ENCODE measurements at places on chromosomes 11 and 22.
A peak's percentile ranks its signal among the peaks of the same experiment; 100 is the strongest.

- DNase-seq = peak; percentile 26
Measured at GRCh38 chr11:776561-777287, 563 bp downstream of the GATD1 start.

DNA sequence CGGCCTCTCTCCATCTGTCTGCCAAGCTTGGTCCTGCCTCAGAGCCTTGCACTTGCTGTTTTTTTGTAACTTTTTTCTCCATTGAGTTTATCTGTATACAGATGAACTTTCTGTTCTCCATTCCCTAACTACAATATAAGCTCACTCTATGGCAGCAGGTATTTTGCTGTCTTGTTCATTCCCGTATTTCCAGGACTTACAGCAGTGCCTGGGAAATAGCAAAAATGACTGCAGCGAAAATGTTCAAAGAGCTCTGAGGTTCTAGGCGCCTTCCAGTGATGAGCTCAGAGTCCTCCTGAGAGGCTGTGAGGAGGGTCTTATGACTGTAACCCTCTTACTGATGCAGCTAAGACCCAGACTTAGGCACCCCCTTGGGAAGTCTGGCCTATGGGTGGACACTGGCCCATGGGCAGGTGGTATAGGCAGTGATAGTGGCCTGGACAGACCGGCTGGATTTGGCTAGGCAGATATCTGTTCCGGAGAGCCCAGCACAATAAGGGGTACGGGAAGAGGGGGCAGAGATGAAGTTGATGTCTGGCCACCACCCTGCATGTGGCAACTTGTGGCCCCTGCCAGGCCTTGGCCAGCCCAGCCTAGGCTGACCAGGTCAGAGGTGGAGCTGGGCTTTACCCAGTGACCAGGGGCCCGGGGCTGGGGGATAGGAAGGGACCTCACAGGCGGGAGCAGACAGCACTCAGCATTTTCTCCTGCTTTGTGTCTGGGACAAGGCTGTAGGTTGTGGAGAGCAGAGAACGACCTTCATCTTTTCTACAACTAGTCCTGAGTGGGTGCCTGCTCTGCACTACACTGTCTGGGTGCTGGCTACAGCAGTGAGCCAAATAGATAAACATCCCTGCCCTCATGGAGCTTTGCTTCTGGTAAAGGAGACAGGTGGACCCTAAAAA is 4.6 kb downstream of the ATF4 start:
- DNase-seq = no peak

- DNase-seq = no peak
Measured at GRCh38 chr11:86917589-86917988, 37.6 kb downstream of the FZD4 start.

GRCh38 chr22:16774911-16775500 is 50.2 kb downstream of the XKR3 start:
- no peak for DNase-seq

DNA sequence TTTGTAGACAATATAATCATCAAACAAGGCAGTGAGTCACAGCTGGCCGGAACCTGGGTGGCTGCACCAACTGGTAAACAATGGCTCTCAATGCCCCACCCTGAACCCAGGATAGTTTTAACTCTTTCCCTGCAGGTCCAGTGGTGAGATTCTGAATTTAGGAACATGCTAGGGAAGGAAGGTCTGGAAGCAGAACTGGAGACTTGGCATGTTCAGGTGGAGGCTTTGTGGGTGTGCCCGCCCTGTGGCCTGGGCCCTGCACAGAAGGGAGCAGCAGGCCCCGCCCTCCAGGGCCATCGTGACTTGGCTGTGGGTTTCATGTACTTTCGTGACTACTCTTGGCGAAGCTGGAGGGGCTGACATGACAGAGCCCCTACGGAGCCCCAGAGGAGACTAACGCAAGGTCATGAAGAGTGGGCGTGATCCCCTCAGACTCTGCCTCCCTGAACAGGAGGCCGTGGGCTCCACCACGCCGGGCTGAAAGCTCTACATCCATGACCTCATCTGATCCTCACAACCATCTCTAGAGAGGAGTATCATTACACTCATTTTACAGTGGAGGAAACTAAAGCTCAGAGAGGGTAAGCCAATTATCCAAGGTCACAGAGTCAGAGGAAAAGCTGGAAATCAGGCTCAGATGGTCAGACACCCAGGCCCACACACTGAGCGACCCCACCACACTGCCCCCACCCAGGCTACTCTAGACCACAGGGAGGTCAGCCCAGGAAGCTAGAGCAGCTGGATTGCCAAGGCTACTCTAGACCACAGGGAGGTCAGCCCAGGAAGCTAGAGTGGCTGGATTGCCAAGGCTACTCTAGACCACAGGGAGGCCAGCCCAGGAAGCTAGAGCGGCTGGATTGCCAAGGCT is 27.3 kb downstream of the MAFF start:
- DNase-seq = peak; percentile 13

Measured in NCI-H2081 (cell line).